ENCODE measurements at places on chromosomes 5 and 9. TPM values are rescaled to one million over a fixed set of nuclear protein-coding genes. Genes with fewer than 3 reads are reported as not detected.
A peak's percentile ranks its signal among the peaks of the same experiment; 100 is the strongest.

THBS4 gene
- polyA plus RNA-seq, result 0.23 TPM

PHYHD1 gene
- 15.6 TPM for polyA plus RNA-seq

ARL10 gene
- polyA plus RNA-seq, result 4.8 TPM

DNA sequence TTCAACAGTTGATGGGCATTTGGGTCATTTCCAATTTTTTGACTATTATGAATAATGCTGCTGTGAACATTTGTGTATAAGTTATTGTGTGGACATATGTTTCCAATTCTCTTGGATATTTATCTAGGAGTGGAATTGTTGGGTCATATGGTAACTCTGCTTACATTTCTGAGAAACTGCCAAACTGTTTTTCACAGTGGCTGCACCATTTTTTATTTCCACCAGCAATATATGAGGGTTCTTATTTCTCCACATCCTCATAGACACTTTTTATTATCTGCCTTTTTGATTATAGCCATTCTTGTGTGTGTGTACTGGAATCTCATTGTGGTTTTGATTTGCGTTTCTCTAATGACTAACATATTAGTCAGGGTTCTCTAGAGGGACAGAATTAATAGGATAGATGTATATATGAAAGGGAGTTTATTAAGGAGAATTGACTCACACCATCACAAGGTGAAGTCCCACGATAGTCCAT, 14.7 kb upstream of the MED27 start:
- DNase-seq, result peak; percentile 72

- no peak for DNase-seq
Observed at GRCh38 chr9:90033028-90033650, 428.3 kb downstream of the GADD45G start.

DNA sequence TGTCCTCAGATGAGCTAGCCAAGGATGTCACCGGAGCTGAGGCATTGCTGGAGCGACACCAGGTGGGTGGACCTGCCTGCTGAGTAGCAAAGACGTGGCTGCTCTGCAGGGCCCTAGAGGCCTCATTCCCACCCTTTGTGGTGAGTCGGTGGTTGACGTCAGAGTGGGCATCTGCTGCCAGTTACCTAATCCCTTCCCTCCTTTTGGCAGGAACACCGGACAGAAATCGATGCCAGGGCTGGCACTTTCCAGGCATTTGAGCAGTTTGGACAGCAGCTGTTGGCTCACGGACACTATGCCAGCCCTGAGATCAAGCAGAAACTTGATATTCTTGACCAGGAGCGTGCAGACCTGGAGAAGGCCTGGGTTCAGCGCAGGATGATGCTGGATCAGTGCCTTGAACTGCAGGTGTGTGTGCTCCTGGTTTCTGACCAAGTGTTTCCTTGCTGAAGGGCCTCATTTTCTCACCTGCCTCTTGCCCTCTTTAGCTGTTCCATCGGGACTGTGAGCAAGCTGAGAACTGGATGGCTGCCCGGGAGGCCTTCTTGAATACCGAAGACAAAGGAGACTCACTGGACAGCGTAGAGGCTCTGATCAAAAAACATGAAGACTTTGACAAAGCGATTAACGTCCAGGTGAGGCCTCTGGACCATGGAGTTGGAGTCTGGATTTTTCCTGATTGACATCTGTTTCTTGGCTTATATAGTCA, 48.9 kb downstream of the DYNC2I2 start:
- no peak for DNase-seq

DNA sequence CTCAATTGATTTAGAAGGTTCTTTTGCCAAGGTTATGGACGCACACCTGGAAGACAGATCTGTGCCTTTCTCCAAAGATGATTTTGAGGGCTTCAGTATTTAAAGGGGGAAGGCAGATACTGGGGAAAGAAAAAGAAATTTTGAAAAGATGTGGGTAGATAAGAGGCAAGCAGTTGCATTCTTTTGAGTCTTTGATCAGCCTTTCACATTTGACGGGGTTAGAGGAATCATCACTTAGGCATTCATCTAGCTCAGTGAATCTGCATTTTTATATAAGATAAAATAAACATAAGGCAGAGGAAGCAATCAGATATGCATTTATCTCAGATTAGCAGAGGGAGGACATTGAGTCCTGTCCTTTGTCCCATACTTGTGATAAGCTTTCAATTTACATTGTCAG, 243.4 kb upstream of the RAI14 start:
- no peak for DNase-seq

DNA sequence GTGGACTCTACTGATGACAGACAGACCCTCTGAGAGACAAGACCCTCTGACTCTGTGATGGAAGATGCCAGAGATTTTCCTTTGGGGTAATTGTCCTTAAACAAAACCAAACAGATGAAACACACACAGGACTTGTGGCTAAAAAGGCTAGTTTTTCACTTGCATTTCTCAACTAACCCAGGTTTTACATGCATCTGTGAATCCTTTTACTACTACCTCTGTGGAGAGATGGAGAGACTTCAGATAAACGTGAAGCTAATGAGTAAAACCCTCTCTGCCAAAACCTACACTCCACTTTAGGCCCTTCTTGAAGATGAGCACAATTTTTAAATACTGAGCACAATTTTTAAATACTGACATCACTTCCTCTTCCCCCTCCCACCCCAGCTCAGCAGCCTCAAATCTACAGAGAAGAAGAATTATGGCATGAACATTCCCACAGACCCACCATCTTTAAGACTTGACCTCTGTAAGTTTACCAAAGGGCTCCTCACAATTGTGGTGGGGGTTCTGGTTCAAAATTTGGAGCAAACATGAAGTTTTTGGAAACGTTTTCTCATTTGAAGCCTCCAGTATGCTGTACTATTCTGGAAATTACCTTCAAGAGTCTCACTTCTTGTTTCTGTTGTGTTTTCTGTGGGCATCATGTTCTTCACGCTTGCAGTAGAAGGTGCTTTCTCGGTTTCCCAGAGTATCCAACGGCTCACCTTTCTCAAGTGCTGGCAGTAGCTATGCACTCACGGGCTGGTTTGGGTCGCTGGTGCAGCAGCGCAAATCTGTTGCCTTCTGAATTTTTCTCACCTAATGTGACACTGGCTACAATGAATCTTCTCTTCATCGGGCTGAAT, 42.7 kb downstream of the ACER2 start:
- DNase-seq, result no peak

DNA sequence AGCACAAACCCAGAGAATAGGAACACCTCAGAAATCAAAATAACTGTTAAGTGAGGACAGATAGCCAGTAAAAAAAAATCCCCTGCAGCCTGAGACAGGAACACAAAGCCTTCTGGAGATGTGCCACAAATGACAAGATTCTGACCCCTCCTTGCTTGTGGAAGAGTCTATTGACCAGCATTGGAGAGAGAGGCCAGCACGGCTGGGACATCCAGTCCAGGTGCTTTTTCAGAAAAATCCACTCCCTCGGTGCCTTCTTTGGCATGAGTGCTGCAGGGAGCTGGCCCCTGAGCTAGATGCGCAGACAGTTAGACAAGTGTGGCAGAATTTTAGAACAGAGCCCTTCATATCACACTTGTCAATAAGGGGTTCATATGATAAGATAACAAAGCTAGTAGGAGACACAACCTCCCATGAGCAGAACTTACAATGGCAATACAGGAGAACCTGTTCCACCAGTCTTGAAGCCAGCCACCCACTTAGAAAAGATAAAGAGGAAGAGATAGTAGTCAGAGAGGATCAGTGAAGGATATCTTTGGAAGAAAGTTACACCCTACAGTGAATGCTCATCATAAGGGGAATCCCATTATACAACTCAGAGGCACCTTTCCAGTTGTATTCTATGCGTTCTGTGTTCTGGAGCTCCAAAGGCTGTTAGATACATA, 298.4 kb downstream of the TLE1 start:
- DNase-seq, result no peak

Data from BJ (cell line).